ENCODE measurements at places on chromosomes 1 and 21.

- no peak for DNase-seq
These were observed 30.5 kb downstream of the RHBG start for GRCh38 chr1:156399355-156400125.

DNA sequence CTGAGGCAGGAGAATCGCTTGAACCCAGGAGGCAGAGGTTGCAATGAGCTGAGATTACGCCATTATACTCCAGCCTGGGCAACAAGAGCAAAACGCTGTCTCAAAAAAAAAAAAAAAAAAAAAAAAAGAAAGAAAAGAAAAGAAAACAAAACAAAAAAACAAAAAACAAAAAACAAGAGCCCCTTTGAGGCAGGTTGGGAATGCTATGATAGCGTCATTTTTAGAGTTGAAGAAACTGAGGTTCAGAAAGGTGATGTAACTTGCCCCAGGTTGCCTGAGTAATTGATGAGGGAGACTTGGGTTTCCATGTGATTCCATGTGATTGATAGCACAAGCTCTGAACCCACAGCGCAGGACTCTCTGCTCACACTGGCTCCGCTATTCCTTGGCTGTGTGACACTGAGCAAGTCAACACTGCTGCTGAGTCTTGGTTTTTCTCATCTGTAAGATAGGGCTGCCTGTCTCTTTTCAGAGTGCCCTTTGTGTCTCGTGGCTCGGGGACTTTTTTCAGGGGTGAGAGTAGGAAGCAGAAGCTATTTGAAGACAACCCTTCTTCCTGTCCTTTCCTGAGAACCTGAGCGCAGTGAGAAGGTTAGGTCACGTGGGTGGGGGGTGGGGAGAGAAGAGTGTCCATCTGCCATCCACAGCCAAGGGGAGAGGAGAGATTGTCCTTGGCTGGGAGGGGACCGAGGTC, 2.5 kb downstream of the CNR2 start:
- DNase-seq, result no peak

DNA sequence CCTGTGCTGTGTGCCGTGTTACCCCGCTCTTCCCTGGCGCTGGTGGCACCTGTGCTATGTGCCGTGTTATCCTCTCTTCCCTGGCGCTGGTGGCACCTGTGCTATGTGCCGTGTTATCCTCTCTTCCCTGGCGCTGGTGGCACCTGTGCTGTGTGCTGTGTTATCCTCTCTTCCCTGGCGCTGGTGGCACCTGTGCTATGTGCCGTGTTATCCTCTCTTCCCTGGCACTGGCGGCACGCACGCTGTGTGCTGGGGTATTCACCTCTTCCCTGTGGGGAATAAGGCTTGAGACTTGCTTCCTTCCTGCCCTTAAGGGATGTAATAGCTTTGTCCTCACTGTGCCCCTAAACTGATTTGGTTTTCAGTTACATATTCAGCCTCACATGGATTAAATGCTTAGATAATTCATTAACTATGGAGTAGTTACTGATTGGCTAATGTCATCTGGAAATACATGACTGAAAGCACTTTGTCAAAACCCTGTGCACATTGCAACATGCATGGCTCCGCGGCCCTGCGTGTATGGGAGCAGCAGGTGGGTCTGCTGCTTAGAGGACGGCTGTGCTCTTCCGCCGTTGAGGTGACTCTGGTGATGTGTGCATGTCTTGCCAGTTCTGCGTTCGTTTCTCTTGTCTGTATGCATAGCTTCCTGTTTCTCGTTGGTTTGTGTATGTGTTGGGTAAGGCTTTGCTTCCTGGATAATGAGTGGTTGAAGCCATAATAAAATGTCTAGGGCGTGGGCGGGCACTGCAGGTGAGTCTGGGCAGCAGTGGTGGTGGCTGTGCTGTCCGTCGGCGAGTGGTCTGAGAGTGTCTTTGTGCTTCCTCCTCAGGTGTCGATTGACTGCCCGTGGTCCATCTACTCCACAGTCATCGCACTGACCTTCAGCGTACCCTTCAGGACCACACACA, 17.9 kb upstream of the PWP2 start:
- DNase-seq, result peak; percentile 73

- peak; percentile 78 for DNase-seq
These were observed at the start of gene TMEM69 for GRCh38 chr1:45687754-45688740. Gene TMEM69 (plus strand): TSS chr1:45688181. CDS start chr1:45691069, 2,888 bp downstream.

GRCh38 chr1:150142083-150142482, 7.6 kb upstream of the PLEKHO1 start:
- no peak for DNase-seq

- no peak for DNase-seq
These were observed 104.2 kb downstream of the SIM2 start for GRCh38 chr21:36803051-36803645.

DNA sequence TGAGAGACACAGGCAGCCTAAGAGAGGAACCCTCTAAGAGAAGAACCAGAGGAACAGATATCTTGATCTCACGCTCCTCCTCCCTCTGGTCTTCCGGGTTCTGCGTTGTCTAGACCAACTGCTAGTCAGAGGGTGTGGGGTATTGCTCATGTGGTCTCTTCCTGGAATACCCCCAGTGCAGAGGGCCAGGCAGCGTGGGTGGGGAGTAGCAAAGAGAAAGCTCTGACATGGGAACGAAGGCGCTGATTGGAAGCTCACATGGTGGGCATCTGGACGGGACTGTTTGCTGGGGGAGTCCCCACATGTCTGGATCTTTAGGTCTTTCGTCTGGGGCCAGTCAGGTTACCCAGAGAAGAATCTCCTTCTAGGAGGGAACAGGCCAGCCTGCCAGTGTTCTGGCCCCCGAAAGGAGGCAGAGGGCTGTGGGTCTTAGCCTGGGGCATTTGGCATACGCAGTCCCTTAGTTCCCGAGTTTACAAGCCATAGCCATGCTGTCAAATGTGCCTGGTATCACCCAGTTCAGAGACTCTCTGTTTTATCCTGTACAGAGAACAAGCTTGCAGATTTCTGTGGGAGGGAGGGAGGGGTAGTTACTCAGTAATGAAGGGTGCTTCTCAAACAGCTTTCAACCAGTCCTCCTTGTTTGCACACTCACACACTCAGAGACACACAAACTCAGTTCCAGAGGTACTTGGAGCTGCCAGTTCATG, 18.3 kb upstream of the IL6R start:
- DNase-seq, result peak; percentile 82

DNA sequence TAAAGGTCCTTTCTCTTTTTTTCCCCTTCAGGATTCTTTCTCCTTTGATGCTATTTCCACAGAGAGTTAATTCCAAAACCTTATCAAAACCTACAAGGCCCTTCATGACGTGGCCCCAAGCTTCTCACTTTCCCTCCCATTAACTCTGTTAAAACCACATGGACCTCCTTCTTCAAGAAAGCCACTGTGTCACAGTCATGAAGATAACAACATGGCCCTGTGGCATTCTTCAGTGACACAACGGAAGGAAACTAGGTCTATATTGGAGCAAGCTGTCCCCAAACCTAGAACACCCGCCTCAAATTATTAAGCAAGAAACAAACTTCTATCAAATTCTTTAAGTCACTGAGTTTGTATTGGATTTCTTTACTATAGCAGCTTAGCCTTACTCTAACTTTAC, 611.1 kb downstream of the NUF2 start:
- no peak for DNase-seq

GRCh38 chr1:95506736-95507414, 272.9 kb downstream of the RWDD3 start:
- DNase-seq, result no peak

- DNase-seq, result no peak
These were observed 184.7 kb upstream of the SGIP1 start for GRCh38 chr1:66349242-66349641.

- no peak for DNase-seq
These were observed 1485.9 kb downstream of the PLA2G4A start for GRCh38 chr1:188314557-188315137.

GRCh38 chr21:33608559-33608958, 20.1 kb upstream of the DONSON start:
- no peak for DNase-seq

DNA sequence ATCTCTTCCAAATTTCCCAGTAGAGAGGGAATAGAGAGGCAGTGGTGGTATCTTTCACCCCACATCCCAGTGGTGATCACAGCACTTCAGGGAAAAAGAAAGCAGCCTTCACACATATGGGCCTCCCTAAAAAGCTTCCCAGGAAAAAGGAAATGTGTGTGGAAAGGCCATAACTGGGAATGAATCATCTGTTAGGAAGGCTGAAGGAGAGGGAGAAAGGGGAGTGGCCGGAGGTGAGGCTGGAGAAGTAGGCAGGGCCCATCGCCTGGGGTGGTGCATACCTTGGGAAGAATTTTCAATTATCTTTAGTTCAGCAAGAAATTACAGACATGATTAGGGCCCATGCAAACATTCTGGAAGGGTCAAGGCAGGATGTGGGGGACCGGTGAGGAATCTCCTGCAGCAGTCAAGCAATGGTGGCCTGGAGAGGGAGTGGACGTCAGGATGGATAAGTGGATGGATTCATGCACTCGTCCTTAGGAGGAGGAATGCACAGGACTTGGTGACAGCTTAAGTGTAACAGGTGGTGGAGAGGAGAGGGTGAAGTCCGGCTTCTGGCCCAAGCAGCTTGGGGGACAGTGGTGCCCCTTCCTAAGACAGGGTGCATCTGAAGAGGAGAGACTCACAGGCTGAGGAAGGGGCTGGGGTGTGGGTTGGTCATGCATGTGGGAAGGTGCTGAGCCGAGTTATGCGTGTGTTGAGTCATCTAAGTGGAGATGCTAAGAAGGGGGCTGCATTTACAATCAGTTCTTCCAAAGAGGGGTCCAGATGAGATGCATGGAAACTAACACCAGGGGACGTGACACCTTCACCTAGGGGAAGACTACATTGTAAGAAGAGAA, 17.9 kb downstream of the HIVEP3 start:
- DNase-seq, result no peak

DNA sequence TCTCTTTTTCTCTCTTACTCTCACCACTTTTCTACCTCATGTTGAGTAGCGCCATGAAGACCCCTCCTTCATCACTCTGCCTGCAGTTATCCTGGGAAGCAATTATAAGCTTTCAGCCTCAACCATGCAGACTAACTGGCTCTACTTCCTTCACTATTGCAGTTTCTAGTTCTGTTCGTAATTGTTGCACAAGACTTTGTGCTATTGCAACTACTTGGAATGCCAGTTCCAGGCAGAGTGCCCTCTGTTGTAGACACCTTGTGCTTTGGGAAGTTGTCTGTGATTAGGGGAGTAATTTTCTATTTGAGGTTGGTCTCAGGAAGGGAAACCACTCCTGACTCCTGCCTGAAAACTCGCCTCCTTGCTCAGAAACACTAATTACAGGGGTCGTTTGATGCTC, 19.4 kb downstream of the PGM1 start:
- DNase-seq, result no peak

Measured in CD4-positive, alpha-beta T cell treated with Interleukin-6 for 4 hours (primary cell).